ENCODE measurements at places on chromosomes 16 and 17. TPM values are rescaled to one million over a fixed set of nuclear protein-coding genes. Genes with fewer than 3 reads are reported as not detected.

Gene SLC47A1
- total RNA-seq: 2.6 TPM

Gene KRT23
- total RNA-seq: not detected

Gene CCDC102A
- 25.0 TPM for total RNA-seq

Gene MYH13
- total RNA-seq: not detected

Gene DNAAF1
- not detected for total RNA-seq

All from G401 (cell line).